ENCODE measurements at places on chromosomes 6 and 20.

DNA sequence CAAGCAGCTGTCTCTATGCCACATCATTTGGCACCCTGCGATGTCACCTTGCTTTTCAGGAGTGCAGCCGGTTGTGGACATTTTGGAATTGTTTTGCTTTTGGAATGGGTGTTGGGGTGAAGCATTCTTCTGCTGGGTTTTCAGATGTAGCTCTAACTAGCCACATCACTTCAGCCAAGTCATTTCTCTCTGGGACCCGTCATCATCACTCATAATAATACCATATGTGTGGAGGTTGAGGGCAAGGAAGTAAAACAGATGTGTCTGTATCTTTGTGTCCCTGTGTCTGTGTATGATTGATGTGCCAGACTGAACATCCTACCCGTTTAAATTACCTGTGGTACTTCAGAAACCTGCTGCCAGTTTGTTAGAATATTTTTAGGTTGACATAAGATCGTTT, 49.5 kb upstream of the TULP4 start:
- no peak for DNase-seq

DNA sequence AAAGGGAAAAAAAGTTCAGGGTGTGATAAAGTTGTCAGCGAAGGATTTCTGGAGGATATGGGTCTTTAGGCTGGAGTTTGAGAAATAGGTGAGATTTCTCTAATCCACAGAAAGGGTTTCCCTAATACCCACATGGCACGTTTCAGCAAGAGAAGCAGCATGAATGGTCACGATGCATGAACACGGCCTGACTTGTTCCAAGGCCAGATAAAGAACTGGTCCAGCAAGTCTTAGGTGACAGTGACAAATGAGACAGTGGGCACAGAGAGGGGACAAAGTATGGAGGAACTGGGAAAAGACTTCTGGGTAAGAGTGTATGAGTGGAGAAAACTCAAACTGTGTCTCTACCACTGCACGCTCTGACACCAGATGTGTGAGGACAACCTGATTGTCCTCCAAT, 262.0 kb upstream of the FOXQ1 start:
- no peak for DNase-seq

DNA sequence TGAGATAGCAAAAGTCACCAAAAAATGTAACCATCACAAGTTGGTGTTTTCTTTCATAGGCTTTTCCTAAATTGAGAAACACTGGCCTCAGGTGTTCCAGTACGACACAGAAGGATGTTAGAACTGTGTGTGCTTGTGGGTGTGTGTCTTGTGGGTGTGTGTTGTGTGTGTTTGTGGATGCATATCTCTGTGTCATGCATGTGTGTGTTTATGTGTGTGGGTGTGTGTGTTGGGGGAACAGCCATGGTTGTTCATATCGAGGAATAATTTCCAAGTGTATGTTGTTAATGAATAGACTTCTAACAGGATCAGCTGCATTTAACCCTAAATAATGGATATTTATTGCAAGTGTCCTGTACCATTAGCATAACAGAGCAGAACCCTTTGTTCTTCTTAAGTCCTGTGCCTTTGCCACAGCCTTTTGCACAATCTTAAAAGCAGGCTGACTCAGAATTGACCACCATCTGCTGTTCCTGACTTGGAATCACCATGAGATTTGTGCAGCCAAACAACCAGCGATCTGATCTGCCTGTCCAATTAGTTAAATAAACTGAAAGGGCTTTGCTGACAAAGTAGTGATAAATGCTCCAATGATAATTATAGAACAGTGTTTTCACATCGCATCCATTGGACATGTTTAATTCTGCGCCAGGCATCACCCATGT, 7.6 kb downstream of the CD93 start:
- DNase-seq = no peak

GRCh38 chr6:90435207-90435899, 138.7 kb upstream of the BACH2 start:
- no peak for DNase-seq

DNA sequence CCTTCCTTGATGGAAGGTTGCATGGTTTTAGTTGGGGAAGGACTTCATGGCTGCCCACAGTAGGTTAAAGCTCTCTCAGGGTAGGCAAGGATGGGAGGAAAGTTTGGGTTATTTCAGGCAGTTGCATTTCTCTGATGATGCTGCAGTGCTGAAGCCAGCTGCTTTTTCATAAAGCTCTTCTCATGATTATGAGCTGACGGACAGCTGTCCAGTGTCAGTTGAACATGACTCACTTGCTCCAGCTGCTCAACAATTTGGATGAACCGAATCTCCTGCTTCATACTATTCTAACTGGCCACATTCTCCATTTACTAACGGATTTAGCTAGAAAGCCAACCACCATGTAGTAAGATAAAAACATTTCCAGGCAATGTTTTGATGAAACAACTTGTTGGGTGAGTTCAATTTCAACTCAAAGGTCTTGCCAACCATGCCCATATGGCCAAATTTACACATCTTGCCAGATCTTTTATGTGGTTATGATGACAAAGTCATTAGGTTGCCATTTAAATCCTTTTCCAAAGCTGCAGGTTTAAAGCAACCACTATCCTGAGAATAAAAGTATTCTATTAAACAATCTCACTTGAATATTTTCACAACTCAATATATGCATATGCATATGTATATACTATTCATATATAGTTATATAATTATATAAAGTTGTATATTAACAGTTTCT, 125.9 kb downstream of the HS3ST5 start:
- no peak for DNase-seq
